ENCODE measurements at places on chromosomes 2 and 18.

DNA sequence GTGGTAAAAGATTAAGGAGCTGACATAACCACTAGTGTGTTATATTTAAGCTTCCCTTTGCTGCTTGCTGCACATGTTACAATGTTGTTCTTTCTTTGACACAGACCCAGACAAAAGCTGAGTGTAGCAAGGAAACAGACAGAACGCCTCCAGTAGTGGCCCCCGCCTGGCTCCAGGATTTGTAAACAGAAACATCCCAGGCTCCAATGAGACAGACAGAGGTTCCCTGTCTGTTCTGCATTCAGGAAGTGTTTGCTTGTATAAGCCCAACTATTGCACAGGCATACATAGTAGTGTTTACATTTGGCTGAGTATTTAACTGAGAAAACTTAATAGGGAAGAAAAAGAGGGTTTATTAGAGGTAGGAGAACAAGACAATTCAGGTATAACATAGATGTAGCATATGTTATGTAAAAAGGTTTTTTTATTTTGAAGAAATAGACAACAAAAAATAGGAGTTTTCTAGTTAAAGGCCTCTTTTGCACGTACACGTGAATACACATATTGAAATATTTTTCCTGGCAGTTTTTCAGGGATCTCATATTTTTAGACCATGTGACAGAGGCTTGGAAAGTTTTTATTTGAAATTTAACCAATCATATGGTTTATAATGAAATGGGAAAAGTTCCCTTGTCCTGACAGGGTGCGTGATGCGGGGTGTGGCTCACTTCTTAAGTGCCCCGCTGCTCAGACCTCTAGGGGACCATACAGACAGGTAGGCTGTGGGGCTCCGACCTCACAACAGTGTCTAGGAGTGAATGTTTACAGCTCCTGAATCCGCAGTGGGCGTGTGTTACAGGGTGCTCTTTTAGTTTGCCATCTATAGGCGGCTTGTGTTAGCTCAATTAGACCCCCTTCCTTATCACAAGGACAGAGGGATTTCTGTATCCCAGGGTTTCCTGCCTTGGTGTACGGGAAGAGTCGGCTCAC lies 118.4 kb downstream of the BMPR2 start:
- DNase-seq: no peak

DNA sequence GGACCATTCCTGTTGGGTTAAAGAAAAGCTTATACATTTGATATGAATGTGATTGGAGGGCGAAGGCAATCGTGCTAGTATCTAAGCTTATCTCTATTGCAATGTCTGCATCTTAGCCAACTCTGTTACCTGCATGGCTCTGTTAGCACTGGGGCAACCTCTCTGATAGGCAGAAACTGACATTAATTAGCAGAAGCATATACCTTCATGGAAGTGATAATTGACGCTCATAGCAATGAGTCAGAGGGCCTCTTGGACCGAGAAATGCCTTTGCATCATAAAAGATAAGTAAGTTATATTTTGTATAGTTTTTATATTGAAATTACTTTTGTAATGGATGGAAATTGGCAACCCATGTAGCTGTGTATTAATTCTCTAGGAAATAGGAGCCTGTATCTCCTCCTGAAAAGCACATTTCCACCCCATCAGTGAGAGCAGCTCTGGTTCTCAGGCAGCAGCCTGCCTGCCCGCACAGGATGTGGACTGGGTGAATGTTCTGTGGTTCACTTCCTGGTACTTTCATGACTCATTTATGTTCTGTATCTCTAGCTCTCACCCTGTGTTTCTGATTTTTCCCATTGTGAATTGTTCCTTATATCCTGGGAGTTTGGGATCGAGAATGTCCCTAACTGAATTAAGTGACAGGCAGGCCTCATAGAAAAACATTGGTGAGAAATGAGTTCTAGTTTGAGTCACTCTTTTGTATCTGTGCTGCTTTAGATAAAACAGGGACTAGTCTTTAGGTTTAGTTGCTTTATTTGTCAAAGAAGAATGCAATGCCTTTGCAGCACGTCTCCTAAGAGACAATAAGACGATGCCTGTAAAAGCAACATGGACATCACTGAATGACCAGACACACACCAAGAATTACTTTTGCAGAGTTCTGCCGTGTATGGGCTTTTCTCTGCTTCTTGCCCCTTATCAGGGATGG lies 344.9 kb downstream of the DCDC2C start:
- DNase-seq: no peak

DNA sequence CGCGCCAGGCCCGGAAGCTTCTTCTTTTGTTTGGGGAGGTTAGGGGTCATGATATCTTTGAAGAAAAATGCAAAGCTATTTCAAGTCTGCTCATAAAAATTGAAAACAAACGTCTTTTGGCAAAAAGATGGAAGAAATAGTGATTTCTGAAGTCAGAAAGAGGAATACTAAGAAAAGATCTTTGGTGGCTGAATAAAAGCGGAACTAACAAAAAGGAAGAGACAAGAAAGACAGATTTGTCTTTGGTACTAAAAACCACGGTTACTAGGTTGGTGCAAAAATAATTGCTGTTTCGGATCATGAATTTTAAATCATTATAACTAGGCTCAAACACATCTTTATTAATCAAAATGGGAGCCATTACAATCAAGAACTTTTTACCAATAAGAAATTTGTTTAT lies 164.6 kb upstream of the TRIB2 start:
- no peak for DNase-seq

GRCh38 chr2:98205889-98206288 lies 118.9 kb downstream of the VWA3B start:
- no peak for DNase-seq

- no peak for DNase-seq
These were observed 86.6 kb downstream of the PDK1 start for GRCh38 chr2:172642301-172643020.

DNA sequence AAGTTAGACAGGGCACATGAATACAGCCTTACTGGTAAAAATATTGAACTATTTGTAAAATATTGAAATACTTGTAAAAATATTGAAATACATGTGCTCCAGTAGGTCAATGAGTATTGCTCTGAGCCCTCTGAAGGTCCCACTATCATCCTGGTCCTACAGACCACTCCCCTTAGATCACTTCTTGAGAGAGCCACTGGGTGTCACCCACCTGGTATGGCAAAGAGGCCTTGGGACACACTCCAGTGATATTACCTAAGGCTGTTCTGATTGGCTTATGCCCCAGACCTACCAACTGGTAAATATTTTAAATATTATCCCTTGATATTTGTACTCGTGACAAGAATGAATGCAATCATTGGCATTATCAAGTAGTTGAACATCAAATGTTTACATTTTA lies 5.0 kb downstream of the THSD7B start:
- no peak for DNase-seq

- DNase-seq: no peak
These were observed 363.5 kb upstream of the TNP1 start for GRCh38 chr2:217223222-217223930.

DNA sequence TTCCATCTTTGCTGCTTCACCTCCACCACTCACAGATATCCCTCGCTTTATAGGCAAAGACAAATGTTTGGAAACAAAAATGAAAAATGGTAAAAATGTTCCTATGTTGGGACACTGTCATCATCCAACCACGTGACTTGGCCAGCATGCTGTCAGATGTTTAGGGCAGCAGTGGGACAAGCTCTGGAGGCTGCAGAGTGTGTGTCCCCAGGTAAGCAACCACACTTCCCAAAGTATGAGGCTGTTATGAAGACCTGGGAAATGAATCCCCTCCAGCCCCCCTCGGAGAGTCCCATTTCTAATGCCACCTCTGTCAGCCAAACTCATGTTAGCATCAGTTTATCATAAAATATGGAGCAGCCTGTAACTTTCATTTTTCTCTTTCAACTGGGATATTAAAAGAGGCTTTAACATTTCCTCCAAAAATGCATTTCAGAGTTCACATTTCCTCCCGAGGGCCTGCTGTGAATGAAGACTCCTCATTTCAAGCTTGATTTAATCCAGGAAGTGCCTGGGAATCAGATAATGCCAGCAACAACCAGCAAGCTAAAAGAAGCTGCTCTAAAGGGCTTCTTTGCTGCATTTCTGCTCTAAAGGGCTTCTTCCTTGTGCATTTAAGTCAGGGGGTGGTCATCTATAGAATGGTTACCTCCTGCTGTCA lies 66.2 kb downstream of the APOB start:
- DNase-seq: no peak

DNA sequence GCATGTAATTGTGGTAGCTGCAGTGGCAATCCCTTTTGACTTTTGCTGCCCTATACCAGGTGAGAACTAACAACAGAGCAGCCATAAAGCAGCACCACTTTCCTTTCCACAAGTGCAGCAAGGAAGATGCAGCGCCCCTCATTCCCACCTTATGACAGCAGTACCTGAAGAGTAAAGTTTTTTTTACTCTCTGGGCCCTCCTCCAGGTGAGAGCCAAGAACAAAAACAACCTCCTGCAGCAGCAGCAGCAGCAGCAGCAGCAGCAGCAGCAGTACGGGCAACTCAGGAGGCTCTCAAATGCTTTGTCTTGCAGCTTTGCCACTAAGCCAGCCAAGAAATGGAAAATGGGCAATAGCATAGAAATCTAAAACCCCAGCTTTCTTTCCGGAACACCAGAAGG lies 397.5 kb downstream of the FIGN start:
- DNase-seq: no peak

DNA sequence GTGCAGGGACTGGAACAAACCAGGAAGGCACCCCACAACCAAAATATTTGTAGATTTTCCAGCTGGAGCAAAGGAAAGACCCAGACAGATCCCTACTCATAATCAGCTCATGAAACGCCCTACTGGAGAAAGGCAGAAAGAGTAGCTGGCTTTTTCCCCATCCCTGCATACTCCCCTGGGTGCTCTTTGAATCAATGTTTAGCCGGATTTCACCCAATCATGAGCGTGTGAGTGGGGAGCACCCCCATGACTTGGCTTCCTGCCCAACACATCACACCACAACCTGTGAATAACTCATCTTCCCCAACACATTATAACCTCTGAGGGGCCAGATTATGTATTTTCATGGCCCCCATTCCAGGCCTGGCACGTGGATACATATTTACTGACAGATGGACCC lies 35.1 kb upstream of the SLC14A1 start:
- no peak for DNase-seq

- DNase-seq: peak; percentile 82
These were observed 168.4 kb upstream of the PKDCC start for GRCh38 chr2:41879235-41879916.

- DNase-seq: no peak
These were observed 79.1 kb upstream of the TANC1 start for GRCh38 chr2:158889135-158889853.

DNA sequence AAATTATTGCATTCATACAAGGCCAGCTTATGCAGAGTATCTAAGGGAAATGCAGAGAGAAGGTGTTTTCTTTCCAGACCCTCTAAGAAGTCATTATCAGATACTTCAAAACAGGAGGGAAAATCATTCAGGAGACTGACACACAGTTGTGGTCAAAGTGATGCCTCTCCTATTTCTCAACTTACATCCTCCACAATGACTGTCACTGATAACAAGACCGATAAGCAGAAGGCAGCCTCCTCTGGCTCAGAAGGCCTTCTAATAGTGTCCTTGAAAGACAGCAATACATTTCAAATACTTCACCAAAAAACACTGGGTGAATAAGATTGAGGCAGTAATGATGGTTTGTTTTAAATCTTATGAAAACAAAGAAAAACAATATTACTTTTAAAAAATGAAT lies 199.7 kb downstream of the PIEZO2 start:
- DNase-seq: no peak

GRCh38 chr2:107785756-107786155 lies 40.9 kb upstream of the RGPD4 start:
- DNase-seq: no peak

- no peak for DNase-seq
These were observed 188.3 kb downstream of the MIB1 start for GRCh38 chr18:21928925-21929324.

DNA sequence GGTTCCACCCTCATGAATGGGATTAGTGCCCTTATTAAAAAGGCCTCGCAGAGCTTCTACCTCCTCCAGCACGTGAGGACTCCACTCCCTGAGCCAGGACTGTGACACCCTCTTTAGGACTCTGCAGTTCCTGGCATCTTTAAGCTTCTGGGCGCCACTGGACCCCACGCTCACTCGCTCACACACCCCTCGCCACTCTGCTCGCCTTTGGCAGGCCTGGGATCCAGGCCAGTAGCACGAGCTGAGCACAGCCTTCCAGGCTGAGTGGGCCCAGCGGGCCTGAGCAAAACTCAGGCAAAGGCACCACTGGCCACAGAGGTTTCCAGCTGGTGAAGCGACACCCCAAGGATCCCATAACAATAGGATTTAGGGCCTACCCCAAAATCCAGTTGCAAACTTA lies 107.9 kb upstream of the GPC1 start:
- no peak for DNase-seq

DNA sequence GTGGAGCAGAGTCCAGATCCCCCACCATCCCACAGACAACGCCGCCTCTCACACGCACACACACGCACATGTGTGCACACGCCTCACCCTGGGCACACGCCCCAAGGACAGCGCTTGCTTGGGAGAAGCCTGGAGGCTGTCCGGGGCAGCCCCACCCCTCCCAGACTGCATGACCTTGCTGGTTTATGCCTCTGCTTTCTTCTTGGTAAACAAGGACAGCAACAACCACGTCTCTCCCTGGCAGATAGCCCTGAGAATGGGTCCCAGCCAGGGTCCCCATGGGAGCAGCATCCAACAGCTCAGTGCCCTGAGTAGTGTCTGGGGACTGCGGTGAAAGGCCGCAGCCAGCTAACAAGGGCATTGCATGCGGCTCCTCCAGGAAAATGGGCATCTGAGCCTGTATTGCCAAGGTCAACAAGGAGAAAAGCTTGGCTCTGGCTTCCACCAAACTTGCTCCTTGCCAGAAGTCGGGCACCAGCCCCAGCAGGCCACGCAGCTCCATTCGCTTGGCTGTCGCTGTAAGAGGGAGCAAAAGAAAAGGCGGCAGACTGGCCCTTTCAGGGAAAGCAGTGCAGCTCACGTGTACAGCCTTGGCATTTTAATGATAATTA lies 234.6 kb downstream of the EIPR1 start:
- DNase-seq: no peak

DNA sequence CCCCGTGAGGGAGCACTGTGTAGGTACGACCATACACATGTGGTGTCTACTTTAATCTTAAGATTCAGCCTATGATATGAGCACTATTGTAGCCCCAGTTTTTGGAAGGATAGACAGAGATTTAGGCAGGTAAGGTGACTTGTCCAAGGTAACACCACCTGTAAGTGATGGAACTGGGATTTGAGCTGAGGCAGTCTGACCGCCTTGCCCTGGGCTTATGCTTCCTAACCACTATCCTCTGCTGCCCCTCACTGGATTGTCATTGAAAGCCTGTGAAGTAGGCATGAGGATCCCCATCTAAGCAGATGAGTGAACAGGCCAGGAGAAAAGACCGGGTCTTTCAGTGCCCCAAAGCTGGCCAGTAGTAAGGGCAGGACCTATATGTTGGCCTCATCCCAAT lies 343.8 kb downstream of the CYRIA start:
- no peak for DNase-seq

GRCh38 chr2:28658369-28658768 lies 93.3 kb upstream of the PPP1CB start:
- no peak for DNase-seq

DNA sequence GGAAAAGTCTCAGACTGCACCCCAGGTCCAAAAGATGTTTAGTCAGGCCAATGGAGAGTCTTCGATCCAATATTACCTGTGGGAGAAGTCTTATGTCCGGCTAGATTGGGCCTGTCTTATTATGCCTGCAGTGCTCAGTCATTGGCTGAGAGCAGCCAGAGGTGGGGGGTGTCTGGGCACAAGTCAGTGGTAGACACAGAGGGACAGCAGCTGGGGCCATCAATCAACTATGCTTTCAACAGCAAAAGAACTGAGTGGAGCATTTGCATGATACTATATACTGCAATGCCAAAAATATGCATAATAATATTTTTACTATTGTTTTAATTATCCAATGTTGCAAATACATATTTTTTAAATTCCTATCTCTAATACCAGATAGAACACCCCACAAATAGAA lies 298.6 kb upstream of the CDH20 start:
- no peak for DNase-seq

All from NCI-H2227 treated with DMSO at 0.1 percent for 48 hours (cell line).